Tongue (tissue), 3 donors: ENCODE measurements at places on chromosomes 11 and 22. TPM values are rescaled to one million over a fixed set of nuclear protein-coding genes. Genes with fewer than 3 reads are reported as not detected.

Gene SLC39A13
- 40.1 TPM for total RNA-seq

Gene ANO9
- 2.1 TPM for total RNA-seq

Gene ADAMTS8
- 23.6 TPM for total RNA-seq

Gene TOB2
- total RNA-seq = 46.2 TPM

Gene PAMR1
- total RNA-seq = 63.2 TPM

Gene CD3D
- not detected for total RNA-seq

Gene KDELR3
- 22.3 TPM for total RNA-seq

Gene FGF19
- total RNA-seq = 1.8 TPM

Gene RHOG
- total RNA-seq = 17.2 TPM

Gene DUSP8
- 4.5 TPM for total RNA-seq

Gene KRTAP5-3
- total RNA-seq = not detected

Gene TRIM49D1
- total RNA-seq = not detected

Gene DMC1
- total RNA-seq = 3.9 TPM

Gene TSGA10IP
- total RNA-seq = not detected

Gene HBB
- total RNA-seq = 162 TPM

Gene MYEOV
- total RNA-seq = 1.3 TPM

Gene CKAP5
- total RNA-seq = 65.5 TPM
